Stimulated activated CD8-positive, alpha-beta memory T cell treated with anti-CD3 and anti-CD28 coated beads, Interleukin-4, amount 100 ng/mL, for 4 hours (primary cell): ENCODE measurements at places on chromosomes 2 and 18.

DNA sequence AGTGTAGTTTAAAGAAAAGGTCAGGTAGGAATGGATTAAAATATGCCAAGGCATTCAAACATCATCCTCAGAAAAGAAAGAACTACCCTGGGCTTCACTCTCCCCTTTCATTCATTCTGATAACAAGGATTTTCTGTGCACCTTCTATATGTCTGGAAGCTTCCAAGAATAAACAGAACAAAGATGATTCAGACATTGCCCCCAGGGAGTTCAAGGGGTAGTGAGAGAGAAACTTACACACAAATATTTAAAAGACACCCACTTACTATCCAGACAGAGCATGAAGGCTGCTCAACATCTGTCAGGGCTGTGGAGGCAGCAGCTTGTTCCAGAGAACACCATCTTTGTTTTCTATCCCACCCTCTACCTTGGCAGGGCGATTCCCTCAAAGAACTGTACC is 140.5 kb downstream of the ALK start:
- DNase-seq = no peak

DNA sequence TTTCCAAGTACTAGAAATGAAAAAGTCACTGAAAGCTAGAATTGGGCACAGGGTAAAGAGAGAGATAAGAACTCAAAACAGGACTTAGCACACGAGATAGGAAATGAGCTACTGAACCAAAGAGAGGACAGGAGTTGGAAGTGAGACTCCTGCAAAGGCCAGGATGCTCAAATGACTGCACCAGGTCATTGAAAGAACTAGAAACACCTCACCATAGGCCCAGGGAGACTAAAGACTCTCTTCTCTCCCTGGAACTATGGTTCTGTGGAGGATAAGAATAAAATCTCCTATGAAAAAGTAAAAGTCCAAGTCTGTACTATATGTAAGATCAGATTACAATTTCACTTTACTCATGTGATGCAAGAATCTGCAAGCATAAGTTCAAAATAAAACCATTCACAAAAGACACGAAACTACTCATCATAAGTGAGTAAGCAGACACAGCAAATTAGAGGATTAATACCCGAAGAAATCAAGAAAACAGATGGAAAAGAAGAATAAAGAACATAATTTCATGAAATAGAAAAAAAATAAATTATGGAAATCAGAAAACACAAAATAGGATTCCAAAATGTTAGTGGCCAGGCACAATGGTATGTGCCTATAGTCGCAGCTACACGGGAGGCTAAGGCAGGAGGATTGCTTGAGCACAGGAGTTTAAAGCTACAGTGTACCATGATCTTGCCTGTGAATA is 6.5 kb downstream of the NBAS start:
- no peak for DNase-seq

DNA sequence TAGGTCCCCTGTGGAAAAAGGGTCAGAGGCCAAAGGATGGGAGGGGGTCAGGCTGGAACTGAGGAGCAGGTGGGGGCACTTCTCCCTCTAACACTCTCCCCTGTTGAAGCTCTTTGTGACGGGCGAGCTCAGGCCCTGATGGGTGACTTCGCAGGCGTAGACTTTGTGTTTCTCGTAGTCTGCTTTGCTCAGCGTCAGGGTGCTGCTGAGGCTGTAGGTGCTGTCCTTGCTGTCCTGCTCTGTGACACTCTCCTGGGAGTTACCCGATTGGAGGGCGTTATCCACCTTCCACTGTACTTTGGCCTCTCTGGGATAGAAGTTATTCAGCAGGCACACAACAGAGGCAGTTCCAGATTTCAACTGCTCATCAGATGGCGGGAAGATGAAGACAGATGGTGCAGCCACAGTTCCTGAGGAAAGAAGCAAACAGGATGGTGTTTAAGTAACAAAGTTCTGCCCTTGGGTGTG is 165.8 kb downstream of the RPIA start:
- no peak for DNase-seq

DNA sequence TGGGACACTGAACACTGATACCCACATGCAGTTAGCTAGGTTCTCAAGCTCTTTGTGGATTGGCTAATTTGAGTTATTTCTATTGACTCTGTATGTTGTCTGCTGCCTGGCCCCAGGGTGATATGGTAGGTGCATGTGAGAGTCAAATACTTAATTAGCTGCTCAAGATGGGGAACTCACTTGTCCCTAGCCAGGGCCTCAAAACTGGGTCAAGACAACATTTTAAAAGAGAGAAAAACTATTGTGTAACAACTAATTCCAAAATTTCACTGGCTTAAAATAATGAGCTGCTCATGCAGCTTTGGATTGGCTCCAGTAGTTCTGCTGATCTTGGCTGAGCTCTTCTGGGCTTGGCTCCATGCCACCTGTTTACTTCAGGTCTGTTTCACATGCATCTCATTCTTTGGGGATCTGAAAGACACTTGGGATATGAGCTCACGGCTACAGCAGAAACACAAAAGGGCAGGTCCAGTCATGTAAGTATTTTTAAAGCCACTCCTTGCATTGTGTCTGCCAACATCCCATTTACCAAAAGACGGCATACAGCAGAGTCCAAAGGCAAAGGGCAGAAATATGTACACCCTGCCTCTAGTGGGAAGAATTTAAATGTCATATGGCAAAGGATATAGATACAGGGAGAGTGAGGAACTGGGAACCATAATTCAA is 716.8 kb downstream of the SUCLG1 start:
- DNase-seq = no peak

DNA sequence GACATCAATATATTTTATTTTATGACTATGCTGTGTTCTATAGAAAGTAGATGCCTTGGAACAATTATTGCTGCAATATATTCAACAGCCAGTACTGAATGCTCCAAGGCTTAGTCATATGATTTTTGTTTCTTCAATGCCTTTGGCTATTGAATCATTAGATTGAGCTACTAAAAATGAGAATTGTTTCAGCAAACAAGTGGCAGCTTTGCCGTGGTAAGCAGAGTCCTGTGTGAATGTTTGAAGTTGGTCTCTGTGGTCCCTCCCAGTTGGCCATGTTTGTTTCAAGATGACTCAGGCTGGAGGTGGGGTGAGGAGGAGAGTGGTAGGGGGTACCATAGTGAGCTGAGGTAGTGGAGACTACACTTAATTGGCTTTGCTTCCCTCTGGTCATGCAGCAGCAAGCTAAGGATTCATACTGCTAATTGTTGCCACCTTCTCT is 198.6 kb upstream of the EPAS1 start:
- DNase-seq = no peak
